Right lung (tissue), 10 donors: ENCODE measurements at places on chromosomes 1 and 21.
A peak's percentile ranks its signal among the peaks of the same experiment; 100 is the strongest.

DNA sequence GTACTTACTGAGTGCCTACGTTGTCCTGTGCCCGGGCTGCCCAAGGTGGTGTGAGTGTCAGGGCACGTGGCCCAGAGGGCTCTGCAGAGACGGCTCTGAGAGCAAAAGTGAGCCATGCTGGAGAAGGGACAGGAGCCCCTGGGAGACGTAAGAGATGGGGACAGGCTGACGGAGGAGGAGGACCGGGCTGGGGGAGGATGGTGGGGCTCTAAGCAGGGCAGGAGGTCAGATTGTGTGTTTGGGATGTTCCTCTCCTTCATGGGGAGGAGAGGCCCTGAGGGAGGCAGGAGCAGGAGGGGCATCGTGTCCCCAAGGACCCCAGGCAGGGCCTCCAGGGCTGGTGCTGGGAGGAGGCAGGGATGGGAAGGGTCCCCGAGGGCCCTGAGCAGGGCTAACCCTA lies 158.9 kb downstream of the PCBP3 start:
- no peak for DNase-seq

DNA sequence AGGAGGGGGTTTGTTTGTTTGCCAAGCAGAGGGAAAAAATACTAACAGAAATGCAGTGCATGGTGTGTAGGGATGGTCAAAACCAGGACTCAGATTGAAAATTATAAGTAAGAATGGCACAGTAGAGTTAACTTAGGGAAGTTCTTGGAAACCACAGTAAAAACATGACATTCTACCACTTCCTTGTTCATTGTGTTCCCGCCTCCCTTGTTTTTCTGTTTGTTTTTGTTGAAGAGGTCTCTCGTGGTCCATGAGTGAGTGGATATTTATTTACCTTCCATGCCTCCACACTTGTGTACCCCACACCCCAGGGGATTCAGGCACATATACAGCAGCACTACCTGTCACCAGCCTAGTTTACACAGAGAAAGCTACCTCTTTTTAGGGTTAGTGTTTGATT lies 69.6 kb downstream of the OLFML2B start:
- no peak for DNase-seq

DNA sequence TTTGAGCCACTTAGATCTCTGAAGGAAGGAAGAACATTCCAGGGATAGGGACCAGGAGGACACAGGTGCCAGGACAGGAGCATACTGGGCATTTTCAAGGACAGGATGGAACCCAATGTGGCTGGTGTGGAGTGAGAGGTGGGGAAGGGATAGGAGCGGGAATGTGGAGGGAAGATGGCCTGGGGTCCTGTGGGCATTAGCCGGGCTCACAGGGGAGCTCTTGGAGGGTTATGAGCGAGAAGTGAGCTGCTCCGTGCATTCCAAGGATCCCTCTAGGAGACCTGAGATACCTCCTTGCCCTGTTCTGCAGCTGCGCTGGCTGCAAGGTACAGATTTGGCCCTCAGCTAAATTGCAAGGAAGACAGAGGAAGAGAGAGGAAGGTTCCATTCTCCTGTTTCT lies 87.5 kb downstream of the IER5 start:
- DNase-seq: no peak

DNA sequence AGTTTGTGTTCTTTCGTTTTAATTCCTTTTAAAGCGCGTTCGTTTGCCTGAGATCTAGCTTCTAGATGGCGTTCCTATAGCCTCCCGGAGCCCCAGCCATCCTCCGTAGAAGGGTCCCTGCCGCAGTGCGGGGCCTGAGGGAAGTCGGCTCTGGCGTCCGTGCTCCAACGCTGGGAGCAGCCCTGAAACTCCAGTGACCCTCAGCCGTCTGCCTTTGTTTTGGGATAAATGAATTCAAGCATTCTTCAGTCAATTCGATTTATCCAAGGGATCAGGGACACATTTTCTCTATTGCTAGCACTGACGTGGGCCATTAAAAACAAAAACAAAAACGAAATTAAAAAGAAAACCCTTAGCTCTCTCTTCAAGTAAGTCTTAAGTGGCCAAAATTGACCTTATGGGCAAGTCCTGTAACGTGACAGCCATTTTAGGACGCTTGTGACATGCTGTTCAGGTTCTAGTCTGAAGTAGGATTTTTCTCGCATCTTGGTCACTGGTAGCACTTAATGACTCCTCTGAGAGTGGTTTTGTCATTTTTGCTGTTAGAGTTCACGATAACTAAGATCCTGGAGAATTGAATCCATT lies 742 bp upstream of the HSPA13 start:
- no peak for DNase-seq

DNA sequence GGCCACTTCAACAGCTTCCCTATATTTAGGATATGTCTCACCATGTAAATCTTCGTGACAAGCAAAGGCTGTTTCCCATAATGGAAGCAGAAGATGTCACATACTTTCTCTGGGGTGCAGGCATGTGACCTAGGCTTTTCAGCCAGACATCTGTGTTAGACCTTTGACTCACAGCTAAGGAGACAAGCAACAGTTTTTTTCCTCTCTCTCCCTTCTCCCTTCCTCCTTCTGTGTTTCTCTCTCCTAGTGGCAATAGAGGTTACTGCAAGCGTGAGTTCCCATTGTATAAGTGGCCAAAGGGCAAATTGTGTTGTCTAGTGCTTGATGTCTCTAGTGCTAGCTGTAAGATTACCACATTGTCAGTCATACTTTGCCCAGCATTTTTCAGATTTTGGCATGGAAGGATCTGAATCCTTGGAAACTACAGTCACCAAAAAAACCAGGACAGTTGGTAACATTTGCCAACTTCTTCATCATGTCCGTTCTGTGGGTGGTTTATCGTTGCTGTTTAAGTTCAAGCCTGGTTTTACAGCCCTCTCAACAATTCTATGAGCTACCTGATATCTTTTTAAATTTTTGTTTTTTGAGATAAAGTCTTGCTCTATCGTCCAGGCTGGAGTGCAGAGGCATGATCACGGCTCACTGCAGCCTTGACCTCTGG lies 44.4 kb upstream of the RABGAP1L start:
- no peak for DNase-seq

DNA sequence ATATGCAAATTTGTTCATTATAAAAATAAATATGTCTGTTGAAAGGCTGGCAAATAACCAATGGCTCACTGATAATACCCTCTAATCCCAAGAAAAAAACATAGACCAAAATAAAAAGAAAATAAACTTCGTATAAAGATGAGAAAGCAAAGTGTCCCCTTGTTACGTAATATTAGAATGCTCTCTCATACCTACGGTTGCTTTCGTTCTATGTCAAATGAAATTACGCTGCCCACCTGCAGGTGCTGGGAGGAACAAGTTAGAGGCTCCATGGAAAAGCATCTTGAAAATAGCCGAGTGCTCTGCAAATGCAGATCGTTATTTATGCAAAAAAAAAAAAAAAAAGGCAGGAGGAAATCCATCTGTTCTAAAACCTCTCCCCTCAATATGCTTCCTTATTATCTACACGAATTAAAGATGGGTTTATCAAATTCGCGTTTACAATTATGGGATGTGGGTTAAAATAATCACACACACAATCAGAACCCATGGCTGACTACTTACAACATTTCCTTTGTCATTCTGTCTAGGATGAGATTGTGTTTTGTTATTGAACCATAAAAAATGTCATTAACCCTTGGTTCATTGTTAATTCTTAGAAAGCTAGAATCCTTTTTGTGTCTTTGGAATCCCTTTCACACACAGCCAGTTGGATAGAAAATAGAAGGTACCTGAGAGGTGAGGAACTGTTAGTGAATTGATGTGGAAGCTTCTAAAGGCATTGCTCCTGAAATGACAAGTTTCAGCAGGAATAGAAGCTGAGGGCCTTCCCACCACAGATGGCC lies 268.6 kb downstream of the SETD4 start:
- DNase-seq: no peak

GRCh38 chr1:86912281-86912900 lies 1.5 kb downstream of the SELENOF start:
- DNase-seq: no peak

DNA sequence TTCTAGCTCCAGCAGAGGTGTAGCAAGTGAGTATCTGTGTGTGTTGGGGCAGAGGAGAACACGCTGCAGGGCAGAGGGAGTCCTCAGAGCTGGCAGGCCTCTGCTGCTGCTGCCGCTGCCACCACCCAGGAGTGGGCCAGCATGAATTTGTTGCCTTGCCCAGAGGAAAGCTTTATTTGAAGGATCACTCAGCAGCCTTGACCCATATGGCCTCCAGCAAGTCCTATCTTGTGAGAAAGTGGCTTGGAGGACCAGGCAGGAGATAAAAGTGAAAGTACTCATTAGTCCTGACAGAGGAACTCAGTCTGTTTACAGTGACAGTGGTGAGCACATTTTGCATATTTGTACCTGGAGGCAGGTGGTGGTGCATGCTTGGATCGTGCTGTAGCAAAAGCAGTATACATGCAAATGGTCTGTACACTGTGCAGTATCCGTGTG lies 3.1 kb downstream of the TRAF5 start:
- DNase-seq: no peak

- DNase-seq: peak; percentile 89
Observed at GRCh38 chr1:10796029-10796944, at the start of gene CASZ1. TSS of gene CASZ1 (minus strand) at chr1:10796646. CDS start at chr1:10693889, 102,757 bp downstream.

GRCh38 chr1:164712131-164713036 lies 153.4 kb downstream of the PBX1 start:
- no peak for DNase-seq

- DNase-seq: no peak
Observed at GRCh38 chr1:89608319-89608983, 24.5 kb upstream of the LRRC8C start.

- no peak for DNase-seq
Observed at GRCh38 chr1:57464756-57465155, 40.9 kb upstream of the DAB1 start.

DNA sequence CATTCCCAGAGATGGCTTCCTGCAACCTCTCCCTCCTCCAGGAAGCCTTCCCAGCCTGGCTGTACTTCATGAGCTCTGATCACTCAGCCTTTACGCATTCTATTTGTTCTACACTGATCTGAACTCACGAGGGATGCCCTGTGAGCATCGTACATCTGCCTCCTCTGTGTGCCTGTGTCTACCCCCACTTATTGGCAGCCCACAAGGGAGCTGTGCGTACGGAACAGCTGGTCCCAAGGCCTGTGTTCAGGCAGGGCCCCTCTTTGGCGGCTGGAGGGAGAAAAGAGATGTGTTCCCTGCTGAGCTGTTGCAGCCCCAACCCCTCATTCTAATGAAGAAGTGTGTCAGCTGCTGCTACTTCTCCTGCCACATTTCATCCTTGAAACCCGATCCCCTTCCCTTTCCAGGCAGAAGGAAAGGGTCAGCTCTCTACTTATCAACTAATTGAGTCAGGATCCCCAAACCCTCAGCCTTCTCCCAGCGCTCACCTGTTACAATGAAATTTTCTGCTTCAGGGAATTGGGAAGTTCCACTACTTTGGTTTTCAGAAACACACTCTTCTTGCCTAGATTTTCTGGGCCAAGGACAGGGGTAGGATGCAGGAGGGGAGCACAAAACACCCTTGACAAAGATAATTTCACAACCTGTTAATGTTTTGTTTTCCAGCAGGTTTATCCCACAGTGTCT lies 3.2 kb downstream of the INKA2 start:
- DNase-seq: peak; percentile 58

- no peak for DNase-seq
Observed at GRCh38 chr1:160756849-160757201, 17.8 kb downstream of the SLAMF7 start.

DNA sequence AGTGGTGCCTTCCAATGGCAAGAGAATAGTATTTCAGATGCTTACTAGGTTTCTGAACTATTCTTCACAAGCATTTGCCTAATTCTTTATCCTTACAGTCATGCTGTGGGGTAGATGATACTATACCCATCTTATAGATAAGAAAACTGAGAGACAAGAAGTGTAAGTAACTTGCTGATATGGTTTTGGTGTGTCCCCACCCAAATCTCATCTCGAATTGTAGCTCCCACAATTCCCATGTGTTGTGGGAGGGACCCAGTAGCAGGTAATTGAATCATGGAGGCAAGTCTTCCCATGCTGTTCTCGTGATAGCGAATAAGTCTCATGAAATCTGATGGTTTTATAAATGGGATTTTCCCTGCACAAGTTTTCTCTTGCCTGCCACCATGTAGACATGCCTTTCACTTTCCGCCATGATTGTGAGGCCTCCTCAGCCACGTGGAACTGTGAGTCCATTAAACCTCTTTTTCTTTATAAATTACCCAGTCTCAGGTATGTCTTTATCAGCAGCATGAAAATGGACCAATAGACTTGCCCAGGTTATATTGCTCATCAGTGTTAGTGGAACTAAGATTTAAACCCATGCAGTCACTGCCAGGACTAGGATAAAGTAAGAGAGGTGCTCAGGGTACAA lies 298.7 kb downstream of the GRIK1 start:
- DNase-seq: no peak

GRCh38 chr1:12473596-12474362 lies 144.2 kb downstream of the DHRS3 start:
- peak; percentile 61 for DNase-seq

- no peak for DNase-seq
Observed at GRCh38 chr1:145892486-145893087, 6.9 kb upstream of the ANKRD35 start.

DNA sequence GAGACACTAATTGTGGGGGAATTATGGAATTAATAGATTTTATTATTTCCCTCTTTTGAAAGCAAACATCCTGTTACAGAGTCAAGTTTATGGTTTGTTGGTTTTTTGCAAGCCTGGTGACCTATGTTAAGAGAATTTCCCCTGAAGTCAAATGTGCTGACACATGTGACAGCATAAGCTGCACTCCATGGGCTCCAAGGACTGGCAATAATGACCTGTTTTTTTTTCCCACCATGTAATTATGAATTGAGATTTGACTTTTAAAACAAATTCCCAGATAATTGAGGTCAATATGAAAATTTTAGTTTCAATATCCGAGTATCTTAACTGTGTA lies 242.5 kb upstream of the SGIP1 start:
- DNase-seq: no peak

DNA sequence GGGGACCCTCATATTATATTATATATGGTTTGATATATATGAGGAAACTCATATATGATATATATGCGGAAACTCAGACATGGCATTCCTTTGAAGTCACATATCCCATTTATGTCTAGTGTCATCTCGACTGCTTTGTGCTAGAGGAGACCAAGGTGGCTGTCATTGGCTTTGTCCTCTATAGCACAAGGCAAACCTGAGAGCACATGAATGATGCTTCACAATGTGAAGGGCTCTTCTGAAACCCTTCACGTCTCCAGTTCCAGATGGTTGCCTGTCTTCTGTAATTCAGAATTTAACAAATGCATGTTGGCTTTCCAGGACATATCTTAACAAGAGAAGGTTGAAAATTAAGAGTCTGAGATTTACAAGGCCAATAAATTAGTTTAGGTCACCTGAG lies 303.6 kb downstream of the BARHL2 start:
- no peak for DNase-seq

DNA sequence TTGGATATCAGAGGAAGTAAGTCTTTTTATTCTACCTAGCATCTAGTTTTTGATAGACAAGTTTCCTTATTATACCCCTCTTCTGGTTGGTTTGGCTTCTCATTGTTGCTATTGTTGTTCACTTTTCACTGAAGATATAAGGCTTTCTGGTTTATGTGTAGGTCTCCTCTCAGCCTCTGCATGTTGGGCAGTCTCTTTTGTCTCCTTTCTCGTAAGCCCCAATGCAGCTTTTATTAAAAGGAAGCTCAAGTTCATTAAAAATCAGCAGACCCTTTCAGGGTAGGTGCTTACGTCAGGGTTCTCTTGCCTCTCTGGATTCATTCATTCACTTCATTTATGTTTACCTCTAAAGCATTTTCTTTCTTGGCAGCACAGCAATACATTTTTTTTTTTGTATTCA lies 4.8 kb upstream of the DHX9 start:
- no peak for DNase-seq
